ENCODE measurements at places on chromosomes 4 and X.

DNA sequence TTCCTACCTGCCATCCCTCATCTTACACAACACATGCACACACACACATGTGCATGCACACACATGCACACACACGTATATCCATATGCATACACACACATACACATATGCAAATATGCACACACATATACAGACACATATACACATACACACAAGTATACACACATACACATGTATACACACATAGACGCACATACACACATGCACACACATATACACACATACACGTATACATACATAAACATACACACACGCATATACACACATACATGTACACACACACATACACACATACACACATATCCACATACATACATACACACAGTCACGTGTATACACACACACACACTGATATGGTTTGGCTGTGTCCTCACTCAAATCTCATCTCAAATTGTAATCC, 37.0 kb upstream of the AFAP1 start:
- no peak for DNase-seq

DNA sequence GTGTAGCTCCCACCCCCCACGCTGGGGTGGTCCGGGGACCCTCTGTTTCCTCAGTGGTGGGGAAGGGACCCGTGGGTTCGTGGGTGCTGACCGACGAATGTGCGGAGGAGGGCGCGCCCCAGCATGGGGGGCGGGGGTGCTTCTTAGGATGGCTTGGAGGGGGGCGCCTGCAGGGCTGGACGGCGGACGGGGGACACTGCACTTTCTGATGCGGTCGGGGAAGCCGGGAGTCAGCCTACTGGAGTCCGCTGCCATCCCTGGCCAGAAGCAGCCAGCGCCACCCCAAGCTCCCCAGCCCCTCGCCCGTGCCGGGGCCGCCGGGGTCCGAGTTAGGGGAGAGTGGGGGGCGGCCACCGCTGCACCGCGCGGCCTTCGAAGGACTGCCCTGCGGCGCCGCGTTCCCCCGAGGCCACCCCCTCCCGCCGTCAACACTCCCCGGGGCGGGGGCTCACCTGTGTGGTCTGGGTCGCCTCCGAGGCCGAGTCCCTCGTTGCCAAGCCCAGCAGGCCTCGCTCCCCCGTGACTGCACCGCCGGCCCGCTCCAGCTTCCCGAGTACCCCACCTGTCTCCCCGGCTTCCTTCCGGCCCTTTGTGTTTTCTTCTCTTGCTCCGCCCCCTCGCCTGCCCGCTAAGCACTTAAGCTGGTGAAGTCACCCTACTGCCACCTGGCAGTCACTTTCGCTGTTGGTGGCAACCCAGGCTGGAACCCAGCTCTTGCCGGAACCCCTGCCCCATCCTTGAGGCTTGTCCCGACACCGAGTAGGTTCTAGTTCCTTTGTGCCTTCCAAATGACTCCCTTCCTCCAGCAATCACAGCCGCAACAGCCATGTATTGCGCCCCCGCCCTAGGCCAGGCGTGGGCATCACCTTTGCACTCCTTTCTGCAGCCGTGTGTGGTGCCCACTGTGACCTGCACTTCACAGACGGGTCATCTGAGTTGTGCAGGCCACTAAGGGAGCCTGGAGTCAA, at the start of gene OCIAD2:
TSS of gene OCIAD2 (minus strand) at position 569 of the 968 bp plus-strand sequence. CDS start 2,225 bp downstream, outside the sequence.
- no peak for DNase-seq

- DNase-seq: peak; percentile 18
These were observed 63.3 kb upstream of the ANXA10 start for GRCh38 chr4:168028970-168029597.

DNA sequence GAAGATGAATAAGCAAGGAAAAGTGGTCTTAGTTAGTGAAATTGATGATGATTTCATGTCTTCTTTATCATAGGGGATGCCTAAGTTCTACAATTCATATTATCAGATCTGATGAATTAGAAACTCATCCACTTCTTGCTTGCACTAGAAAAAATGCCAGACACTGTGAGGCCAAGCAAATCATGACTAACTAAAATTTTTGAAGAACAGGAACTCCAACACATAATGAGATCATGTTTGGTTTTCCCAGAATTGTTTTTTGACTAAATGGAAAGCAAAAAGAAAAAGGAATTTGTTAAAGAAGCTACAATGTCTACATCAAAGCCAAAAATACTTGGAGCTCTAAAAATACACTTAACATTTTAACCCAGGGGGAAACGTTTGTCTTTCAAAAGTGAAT, 120.4 kb downstream of the ARSF start:
- DNase-seq: peak; percentile 54

- DNase-seq: no peak
These were observed 44.3 kb downstream of the DCTD start for GRCh38 chr4:182872886-182873285.

DNA sequence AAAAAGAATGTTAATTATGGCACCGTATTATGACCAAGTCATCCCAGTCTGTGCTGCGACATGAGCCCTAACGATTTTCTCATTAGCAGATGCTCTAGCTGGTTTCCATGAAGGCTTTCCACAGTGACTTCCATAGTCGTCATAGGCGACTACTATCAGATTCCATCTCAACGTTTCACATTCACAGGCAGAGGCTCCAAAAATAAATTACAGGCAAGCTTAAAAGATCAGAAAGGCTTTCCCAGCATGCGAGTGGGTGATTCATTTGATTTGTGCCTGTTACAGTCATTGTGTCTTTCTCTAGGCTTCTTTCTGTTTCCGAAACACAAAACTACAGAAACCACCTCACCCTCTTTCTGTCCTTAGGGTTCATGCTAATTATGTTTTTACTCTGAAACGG, 43.2 kb downstream of the PALLD start:
- peak; percentile 80 for DNase-seq

All from fibroblast of mammary gland (primary cell).